Epithelial cell of proximal tubule (primary cell): ENCODE measurements at places on chromosomes 3 and 15. TPM values are rescaled to one million over a fixed set of nuclear protein-coding genes. Genes with fewer than 3 reads are reported as not detected.

DNA sequence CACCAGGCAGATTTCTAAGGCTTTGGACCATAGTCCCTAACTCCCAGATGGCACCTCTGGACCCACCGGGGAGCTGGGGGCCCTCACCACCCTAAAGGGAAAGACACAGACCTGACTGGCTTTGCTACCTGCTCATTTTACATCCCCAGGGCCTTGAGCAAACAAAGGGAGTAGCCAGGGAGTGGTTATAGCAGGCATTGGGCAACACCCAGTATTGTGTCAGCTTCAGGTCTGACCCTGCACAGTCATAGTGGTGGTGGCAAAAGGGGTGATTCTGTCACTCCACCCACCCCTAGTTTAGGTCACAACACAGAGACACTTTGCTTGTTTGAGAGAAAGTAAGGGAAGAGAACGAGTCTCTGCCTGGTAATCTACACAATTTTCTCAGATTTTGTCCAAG, 352.5 kb downstream of the DIPK2A start:
- no peak for DNase-seq

KIF7 gene
- 5.4 and 6.1 TPM in 2 replicates for total RNA-seq

DNA sequence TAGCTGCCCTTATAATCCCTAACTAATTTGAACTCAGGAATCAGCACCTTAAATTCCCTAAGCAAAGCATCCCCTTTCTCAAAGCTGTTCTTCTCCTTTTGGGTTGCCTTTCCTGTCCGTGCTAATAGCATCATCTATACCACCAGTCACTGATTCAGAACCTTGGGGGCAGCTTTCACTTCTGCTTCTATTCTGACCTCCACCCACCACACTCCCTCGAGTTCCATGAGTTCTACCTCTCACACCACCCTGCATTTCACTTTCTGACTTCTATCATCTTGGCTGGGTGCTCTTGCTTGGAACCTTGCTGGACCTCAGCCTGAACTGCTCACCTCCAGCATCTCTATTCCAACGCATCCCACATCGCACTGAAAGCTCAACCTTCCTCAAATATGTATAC, 55.4 kb upstream of the KCNMB2 start:
- no peak for DNase-seq

- DNase-seq, result no peak
Measured at GRCh38 chr3:143442814-143443447, 323.4 kb downstream of the CHST2 start.

- DNase-seq, result no peak
Measured at GRCh38 chr3:48715174-48715800, 1.7 kb downstream of the IP6K2 start.

GOLGA6D gene
- total RNA-seq, result not detected in 2 replicates
